ENCODE measurements at places on chromosomes 5 and 9.

DNA sequence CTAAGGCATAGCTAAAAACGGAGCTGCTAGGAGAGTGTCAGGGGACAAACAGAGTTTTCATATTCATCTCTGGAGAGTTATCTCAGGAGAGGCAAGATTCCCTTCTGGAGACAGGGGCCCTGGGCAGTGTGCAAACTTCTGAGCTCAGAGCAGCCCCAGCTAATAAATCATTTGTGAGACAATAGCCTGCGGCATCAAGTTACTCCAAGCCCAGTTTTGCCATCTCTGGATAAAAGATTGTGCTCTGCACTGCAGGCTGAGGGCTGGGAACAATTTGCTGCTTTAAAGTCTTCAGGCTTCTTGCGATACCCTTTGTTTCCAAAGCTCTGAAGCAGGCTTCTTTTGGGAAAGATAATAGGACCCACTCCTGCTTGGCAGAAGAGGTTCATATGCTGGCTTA, 164.3 kb upstream of the BRINP1 start:
- DNase-seq: no peak

DNA sequence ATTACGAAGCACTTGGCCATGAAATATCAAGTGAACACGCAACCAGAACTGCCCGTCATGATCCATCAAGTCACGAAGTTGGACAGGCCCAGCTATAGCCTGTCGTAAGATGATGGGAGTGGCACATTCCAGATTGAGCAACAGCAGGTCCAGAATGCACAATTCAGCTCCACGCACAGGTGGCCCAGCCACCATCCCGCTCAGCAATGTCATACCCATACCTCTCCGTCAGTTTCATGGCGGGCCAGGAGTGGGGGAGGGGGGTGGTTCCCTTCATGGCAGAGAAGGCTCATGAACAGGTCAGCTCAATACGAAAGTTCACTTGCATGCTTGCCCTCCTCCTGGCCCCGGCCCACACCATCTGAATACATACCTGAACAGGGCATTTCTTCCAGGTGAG, 34.9 kb downstream of the SMIM23 start:
- no peak for DNase-seq

DNA sequence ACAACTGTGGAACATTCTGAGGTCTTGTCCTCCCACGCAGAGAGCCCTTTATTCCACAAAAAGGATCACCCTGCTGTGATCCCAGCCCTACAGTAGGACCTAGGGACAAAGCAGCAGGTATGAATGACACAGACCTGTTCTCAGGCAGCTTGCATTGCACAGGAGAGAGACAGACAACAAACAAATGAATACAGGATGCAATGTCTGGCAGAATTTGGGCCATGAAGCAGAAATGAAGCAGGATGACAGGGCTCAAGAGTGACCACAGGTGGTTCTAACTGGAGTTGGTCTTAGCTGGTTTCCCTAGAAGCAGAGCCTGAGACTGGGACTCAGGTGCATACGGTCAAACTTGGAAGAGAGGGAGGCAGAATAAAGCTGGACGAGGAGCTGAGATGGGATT, 388.8 kb downstream of the CDK5RAP2 start:
- no peak for DNase-seq

DNA sequence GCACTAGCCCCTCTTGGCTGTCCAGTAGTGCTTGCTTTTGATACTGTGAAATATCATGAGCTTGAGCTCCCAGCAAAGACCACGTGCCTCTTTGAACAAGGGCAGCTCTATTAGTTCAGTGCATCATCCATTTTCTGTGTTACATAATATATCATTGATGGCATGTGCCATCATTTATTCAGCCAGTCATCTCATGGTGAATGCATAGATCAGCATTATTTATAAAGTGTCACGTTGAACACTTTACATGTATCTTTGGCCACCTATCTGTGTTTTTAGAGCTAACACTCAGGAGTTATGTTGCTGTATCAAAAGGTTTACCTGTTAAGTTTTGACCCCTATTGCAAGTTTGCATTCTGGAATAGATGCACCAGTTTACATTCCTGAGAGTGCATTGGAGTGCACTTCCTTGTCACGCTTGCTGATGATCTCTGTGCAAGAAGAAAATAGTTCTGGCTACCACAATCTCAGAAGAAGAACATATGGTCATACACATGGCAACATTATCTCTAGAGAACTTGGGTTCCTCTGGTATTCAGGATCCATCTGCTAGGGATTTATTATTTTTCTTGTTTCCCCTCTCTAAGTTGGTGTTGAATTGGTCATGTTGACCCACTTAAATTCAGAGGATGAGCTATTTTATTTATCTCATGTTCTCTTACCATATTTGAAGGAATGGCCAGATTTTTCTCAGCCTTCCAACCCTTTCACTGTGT, 120.9 kb downstream of the SH3GL2 start:
- DNase-seq: no peak

DNA sequence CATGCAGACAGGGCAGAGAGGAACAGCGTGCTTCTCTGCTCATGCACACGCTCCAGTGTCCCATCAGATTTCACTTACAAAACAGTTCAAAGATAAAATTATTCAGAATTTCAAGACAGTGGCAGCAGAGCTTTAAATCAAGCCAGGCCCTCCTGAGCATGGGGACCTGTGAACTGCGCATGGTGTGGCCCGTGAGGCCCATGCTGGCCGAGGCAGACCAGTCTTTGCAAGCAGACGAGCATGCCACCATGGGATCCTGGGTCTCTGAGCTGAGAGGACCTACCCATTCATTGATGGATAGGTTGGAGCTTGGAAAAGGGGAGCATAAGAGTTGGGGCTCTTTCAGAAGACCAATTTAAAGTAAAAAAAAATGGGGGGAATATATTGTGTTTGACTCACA, 35.0 kb upstream of the SAP30L start:
- DNase-seq: no peak

DNA sequence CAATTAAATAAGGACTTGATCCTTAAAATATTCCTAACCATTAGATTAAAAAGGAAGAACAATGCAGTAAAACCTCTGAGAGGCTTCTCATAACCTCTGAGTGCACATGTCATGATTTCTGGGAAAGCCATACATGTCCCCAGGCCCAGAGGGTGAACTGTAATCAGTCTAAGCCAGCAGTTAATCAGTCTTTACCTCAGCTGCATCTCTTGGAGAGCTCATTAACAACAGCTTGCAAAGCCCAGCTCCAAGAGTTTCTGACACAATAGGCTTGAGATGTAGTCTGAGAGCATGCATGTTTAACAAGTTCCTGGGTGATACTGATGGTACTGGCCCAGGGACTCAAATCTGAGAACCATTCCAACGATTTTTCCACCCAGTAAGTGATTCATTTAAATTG, 392.1 kb downstream of the DNAH5 start:
- DNase-seq: no peak

DNA sequence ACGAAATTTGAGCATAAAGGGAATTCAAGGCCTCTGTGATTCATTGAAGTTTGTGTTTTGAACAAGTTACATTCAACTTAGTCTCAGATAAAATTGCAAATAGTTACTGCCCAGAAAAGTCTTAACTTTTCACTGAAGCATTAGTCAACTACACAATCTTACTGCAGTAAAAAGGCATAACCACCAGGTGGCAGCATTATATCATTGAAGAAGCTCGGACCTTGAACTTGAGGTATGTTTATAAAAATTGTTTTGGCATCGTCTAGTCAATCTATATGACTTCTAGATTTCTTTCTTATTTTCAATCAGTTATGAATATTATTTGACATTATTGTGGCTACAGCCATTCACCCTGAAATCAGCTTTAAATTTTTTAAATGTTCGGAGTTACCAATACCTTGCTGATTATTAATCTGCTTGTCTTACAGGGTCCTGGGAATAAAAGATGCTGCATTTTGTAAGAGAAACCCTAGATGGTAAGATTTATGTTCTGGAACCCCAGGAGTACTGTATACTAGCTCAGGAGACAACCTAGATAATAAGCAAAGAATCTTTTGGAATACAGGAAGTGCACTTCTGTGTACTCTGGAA, 83.9 kb upstream of the GRAMD2B start:
- DNase-seq: peak; percentile 71

GRCh38 chr9:135486267-135487065, 6.9 kb downstream of the PPP1R26 start:
- DNase-seq: no peak

GRCh38 chr5:90897618-90898017, 339.0 kb downstream of the ADGRV1 start:
- DNase-seq: no peak

DNA sequence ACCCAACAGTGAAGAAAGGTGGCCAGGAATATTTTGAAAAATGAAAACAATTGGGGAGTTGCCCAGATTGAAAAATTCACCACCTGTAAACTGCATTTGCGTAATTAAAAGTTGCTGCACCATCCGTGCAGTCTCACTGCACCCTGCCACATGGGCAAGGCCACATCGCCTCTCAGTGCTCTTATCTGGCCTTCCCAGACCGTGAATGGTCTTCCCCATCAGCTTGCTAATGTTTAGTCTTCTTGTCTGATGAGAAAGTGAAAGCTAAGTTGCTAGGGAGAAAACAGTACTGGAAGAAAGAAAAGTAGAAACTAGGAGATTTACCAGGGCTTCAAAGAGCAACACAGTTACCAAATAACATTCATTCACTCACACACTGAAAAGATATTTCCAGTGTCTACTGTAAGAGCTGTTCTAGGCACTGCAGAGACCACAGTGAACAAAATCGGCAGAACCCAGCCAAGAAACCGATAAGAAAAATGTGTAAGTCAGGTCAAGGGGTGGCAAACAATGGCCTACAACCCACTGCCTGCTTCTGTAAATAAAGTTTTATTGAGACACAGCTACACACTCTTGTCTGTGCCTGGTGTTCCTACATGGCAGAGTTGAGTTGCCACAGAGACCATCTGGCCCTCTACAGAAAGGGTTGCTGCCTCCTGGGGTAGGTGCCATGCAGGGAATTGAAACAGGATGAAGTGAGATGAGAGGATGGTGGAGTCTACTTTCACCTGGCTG, 51.2 kb upstream of the CTSL start:
- DNase-seq: no peak

GRCh38 chr9:91179237-91180138, 182.2 kb downstream of the AUH start:
- peak; percentile 93 for DNase-seq

- DNase-seq: no peak
Measured at GRCh38 chr9:100619194-100619593, 41.3 kb downstream of the CAVIN4 start.

- DNase-seq: peak; percentile 88
Measured at GRCh38 chr9:100352727-100353505, at the start of gene TEX10. TSS of gene TEX10 (minus strand) at chr9:100352942. CDS start at chr9:100349363, 3,579 bp downstream.

DNA sequence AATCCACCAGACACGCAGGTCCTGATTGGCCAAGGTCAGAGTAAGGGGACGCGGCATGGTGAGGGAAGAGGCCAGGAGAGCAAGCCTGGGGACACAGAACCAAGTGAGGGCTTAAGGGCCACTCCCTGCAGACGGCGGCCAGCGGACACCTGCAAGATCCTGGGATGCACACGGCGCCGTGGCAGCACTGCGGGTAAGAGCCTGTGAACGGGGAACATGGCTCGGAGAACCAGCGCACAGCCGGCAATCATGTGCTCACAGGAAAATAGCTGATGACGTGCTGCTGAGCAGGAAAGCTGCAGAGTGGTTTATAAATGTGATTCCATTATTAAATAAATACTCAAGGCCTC, 27.0 kb upstream of the NSMF start:
- no peak for DNase-seq

- no peak for DNase-seq
Measured at GRCh38 chr9:133056533-133056932, 5.2 kb upstream of the CEL start.

- DNase-seq: no peak
Measured at GRCh38 chr5:39799242-39799641, 374.5 kb upstream of the DAB2 start.

DNA sequence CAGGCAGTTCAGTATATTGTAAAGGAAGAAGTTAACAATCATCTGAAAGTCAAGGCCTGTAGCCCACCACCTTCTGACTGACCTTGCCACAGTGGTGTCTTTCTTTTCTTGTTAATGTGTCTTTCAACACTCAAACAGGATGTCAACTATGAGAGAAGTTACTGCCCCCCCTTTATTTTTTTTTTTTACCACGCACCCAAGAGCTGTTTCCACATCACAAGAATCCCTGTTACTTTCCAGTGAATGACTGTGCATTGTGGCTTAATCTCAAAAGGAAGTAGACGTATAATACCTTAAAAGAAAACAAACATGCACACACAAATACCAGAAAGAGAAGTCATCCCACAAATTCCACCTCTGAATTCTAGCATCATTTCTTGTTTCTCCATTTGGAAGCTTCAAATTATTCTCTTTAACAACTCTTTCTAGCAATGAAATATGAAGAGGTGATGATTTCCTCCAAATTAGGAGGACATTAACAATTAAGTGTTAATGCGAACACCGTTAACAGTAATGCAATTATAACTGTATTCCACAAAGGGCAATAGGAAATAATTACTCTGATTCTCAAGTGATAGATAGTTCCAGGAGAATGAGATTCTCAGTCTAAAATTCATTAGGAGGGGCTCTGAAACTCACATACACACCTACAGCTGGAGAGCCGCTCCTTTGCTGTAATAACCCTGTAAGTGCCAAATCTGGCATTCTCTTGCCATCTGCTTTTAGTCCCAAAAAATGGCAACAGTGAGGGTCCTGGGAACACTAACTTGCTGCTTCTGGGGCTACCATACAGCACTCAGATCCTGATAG, 201.0 kb downstream of the EFNA5 start:
- peak; percentile 86 for DNase-seq

- DNase-seq: no peak
Measured at GRCh38 chr5:57635146-57635777, 152.7 kb upstream of the ACTBL2 start.

- DNase-seq: no peak
Measured at GRCh38 chr5:124057724-124058231, 545.8 kb downstream of the CSNK1G3 start.

- DNase-seq: no peak
Measured at GRCh38 chr9:3370715-3371114, 155.1 kb downstream of the RFX3 start.

DNA sequence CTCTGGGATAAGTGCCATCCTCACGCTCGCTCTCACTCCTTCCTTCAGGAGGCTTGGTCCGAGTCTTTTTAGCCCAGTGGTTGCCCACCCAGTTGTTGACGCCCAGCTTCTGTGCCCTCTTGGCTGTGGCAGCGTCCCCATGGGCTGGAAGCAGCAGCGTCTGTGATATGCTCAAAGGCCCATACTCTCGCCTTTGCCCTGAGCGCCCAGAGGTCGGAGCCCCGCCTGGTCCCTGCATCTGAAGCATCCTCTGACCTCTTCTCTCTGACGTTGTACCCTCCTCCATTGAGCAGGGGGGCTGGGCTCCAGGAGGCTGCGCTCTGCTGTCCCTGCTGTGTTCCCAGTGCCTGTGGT, 78.0 kb upstream of the CACNA1B start:
- no peak for DNase-seq

DNA sequence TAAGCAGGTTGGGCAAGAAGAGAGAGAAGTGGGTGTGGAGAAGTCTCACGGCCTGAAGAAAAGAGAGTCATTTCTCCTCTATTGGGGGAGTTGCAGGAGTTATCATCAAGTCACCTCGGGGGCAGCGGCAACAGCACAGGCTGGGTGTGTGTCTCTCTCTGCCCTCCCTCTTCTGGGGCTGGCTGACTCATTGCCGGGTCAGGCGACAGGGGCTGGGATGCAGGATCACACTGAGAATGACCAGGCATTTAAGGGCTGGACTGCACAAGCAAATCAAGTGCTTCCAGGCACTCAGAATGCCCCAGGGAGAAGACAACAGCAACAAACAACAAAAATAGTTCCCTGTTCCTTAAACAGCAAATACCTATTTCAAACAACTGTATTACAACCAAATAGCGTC, 6.3 kb upstream of the EQTN start:
- DNase-seq: peak; percentile 28

All from EL (cell line).